Inflammatory macrophage (primary cell): ENCODE measurements at places on chromosomes 2 and 18.

GRCh38 chr2:166727095-166727494, 161.2 kb upstream of the XIRP2 start:
- DNase-seq = peak; percentile 60

DNA sequence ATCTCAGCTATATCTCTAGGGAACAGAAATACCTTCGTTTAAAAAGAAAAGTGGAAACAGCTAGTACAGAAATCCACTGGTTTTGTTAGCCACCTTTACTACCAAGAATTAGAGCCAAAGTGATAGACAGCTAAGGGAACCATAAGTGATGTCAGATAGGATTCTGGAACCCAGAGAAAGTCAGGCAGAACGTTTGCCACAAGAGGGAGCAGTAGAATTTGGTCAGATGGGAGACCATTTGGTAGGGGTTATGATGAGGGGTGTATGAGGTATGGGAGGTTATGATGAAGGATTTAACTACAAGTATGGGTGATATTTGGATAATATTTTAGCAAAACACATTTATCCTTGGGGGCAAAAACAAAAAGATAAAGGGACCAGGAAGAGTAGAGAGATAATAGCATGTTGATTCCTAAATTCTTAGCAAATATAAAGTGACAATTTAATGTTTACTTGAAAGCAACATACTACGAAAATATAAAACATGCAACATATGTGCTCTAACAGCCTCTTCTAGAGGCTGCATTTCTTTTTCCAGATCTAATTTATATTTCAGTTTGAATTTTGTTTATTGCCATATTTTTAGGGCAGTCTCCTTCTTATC, 3.3 kb downstream of the SLC8A1 start:
- peak; percentile 61 for DNase-seq

DNA sequence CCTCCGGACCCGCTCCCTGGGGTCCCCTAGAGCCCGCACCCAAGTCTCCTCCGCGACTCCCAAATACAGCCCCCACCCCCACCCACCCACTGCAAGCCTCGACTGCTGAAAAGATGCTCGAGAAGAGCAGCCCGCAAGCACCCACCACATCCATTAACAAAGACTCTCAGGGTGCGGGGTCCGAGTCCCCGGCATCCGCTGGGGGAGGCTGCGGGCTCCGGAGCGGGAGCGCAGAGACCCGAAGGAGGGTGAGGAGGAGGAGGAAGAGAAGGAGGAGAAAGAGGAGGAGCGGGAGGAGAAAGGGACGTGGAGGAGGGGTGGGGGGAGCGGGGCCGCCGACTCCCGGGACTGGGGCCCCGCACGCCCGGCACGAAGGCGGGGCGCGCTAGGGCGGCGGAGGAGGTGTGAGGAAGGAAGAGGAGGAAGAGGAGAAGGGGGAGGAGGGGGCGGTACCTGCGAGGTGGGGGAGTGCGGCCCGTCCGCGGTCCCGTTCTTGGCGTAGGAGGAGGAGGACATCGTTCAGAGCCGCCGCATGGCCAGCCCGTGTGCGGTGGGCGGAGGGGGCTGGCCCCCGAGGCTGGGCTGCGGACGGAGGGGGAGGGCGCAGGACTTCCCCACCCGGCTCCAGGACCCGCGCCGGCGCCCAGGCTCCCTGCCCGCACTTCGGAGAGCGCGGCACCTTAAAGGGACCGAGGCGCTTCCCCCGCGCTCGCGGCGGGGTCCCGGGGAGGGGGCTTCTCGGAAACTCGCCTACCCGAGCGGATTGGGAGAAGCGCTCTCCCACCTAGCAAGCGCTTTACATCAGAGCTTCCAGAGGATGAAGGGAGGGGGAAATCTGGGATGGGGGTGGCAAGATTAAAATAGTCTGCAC, at the start of gene CACNB4:
TSS of gene CACNB4 (minus strand) at position 549 of the 871 bp plus-strand sequence.
- DNase-seq = no peak

- DNase-seq = no peak
Measured at GRCh38 chr18:5895876-5896740, 786 bp upstream of the TMEM200C start.

- no peak for DNase-seq
Measured at GRCh38 chr2:75497256-75497655, 63.5 kb downstream of the EVA1A start.

GRCh38 chr18:23932385-23933067, 82.0 kb upstream of the TTC39C start:
- no peak for DNase-seq

DNA sequence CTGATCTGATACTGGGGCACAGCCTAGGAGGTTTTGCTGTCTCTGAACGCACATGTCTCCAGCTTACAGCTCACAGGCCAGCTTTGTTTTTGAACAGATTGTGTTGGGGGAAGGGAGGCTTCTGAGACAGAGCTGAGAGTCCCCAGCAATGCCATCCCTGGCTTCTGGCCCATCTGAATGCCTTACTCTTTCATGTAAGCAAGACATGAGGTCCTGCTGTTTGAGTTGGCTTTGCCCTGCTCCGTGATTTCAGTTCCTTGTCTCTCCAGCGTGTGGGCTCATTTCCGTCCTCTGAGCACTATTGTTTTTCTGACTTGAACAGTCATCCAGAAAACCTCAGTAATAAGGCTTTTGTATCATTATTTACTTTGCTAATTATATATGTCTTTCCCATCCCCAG, 194.9 kb upstream of the TNP1 start:
- no peak for DNase-seq

- peak; percentile 72 for DNase-seq
Measured at GRCh38 chr2:100730290-100730868, 89.6 kb upstream of the NPAS2 start.

DNA sequence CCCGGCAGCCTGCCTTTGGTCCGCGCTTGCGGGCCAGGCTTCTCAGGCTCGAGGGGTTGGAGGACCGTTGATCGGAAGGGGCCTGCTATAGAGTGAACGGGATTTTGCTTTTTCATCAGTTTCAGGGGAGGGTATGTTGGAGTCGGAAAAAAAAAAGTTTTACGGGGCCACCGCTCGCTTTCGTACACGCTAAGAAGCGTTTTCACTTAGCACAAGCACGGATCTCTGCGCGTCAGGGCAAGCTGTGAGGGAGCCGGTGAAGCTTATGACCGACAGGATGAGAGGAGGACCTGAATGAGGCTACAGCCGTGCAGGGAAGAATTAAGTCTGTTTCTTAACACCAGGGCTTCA, 443 bp downstream of the CPSF3 start:
- peak; percentile 17 for DNase-seq

DNA sequence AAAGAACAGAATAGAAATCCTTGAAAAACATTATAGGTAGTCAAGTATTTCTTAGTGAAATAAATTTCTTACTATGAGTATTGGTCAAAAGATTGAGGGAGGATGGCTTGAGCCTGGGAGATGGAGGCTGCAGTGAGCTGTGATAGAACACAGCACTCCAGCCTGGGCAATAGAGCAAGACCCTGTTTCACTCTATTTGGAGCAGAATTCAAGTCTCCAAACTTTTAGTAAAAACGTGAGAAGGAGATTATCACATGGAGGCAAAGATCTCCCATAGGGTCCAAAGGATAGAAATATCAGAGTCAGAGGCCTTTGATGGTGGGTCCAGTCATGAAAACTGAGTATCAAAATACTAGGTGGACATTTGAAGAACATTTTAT, 2.4 kb upstream of the MYL12A start:
- no peak for DNase-seq

DNA sequence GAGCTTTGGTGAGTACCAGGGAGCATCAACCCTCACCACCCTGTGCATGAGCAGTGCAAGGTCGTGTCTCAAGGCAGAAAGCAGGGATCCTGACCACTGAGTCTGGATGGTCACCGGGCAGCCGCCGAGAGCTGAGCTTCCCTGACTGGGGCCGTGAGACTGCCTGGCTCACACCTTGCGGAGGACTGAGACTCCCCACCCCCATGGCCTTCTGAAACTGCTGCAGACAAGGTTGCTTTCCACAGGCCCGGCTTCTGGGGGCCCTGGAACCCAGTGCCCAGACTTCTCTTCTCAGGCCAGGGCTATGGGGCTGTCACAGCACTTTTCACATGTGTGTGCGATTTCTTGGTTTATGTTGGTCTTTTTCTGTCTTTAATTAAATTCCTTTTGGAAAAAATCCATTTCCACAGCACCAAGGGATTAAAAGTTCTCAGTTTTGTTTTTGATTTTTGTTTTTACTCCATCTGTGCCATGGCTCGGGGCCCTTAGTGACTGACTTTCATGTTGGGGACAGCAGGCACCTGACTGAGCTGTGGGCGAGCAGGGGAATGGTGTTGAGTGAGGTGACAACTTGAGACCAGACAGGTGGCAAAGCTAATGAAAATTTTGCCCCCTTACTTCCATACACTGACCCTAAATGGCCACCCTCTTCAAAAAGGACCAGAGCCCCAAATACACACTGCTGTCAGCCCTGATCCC, 297.9 kb downstream of the CYP26B1 start:
- DNase-seq = no peak

- peak; percentile 61 for DNase-seq
Measured at GRCh38 chr2:85949280-85949679, 60.5 kb upstream of the ST3GAL5 start.

DNA sequence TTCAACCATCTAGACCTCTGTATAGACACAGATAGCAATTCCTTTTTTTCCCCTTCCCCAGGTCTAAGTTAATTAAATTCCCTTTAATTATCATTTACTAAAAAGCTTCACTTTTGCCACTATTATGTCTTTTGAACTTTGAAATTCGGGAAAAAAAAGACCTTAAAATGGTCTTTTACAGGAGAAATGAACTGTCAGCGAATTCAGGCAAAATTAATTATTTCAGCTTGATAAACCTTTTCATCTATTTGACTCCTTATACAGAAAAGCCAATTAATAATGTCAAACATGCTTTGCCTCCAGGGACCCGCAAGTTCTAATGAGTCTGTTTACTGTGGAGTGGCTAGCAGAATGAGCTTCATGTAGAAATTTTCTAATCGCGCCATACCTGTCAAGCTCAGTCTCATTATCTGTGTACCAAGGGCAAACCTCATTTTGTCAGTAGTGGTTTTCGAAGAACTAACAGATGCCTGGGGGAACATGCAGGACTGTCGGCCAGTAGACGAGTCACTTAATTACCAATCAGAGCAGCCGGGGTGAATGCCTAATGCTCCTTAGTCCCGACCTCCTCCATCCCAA, 287.7 kb downstream of the INSIG2 start:
- DNase-seq = no peak

DNA sequence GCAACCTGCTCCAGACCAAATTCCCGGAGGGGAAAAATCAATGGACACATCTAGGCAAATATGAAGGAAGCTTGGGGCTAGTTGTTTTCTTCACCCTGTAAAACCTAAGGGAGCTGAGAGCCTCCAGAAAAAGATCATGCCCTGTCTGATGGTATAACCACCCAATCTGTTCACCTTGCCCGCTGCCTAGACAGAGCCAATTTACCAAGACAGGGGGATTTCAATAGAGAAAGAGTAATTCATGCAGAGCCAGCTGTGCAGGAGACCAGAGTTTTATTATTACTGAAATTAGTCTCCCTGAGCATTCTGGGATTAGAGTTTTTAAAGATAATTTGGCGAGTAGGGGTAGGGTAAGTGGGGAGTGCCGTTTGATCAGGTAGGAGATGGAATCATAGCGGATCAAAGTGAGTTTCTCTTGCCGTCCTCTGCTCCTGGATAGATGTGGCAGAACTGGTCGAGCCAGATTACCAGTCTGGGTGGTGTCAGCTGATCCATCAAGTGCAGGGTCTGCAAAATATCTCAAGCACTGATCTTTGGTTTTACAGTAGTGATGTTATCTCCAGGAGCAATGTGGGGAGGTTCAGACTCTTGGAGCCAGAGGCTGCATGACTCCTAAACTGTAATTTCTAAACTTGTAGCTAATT, 35.1 kb upstream of the B4GALT6 start:
- DNase-seq = no peak

- DNase-seq = no peak
Measured at GRCh38 chr2:43905371-43905803, 66.6 kb downstream of the ABCG8 start.

- no peak for DNase-seq
Measured at GRCh38 chr18:37434161-37434860, 131.3 kb downstream of the CELF4 start.

- DNase-seq = peak; percentile 34
Measured at GRCh38 chr2:121075006-121075551, 209.9 kb downstream of the TFCP2L1 start.

- DNase-seq = no peak
Measured at GRCh38 chr2:10079266-10079869, 843 bp downstream of the CYS1 start.

- no peak for DNase-seq
Measured at GRCh38 chr2:207802650-207803049, 32.9 kb upstream of the FZD5 start.

- no peak for DNase-seq
Measured at GRCh38 chr2:8609357-8609811, 72.5 kb upstream of the ID2 start.

DNA sequence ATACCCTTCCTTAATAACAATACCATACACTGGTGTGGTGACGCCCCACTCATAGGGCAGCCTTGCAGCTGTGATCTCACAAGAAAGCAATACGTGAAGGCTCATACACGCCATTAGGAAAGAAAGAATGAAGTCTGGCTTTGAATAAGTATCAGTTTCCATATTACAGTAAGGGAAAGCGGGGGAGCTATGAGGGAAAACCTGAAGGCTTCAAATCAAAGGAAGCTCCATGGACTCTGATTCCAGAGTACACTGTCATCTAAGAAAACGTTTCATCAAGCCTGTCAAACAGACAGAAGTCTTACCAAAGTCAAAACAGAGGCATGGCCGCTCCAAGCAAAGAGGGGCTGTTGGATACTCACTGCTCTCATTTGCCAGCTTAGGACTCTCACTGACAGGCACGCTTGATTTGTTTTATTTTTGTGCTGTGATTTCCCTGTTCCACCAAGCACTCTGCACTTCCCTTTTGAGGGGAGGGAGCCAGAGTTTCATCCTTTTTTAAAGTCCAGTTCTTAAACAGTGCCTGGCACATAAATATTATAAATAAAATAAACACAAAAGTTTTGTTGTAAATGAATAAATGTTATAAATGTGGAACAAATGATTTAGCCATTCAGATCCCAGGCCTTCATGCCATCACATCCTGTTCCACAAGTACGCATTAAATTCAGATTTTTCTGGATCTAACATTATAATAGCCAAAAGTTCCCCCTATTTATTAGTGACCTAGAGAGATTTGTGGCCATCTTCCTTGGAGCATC, 221.2 kb downstream of the PIEZO2 start:
- no peak for DNase-seq

DNA sequence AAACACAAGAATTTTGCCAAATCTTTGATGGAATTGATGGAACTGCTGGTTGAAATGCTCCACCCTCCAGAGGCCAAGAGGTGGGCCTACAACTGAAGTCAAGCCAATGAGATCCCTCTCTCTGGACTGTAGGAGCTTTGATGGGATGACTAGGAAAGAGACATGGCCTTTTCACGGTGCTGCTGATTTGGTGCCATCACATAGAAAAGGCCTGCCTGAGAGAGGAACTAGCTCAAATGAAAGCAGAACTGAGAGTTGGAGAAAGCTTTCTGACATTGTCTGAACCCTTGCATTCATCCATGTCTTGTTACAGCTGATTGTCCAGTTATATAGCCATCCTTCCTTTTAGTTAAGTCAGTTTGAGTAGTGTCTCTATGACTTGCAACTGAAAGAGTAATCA, 283.8 kb upstream of the LYPD1 start:
- no peak for DNase-seq

- no peak for DNase-seq
Measured at GRCh38 chr2:229798446-229799155, 84.2 kb upstream of the DNER start.
